ENCODE measurements at places on chromosomes 13 and 19. TPM values are rescaled to one million over a fixed set of nuclear protein-coding genes. Genes with fewer than 3 reads are reported as not detected.

The KLK7 gene
- 5.1 TPM for polyA plus RNA-seq

The CCDC8 gene
- 94.6 TPM for polyA plus RNA-seq

- DNase-seq = no peak
Measured at GRCh38 chr19:424546-424945, 15.6 kb upstream of the C2CD4C start.

DNA sequence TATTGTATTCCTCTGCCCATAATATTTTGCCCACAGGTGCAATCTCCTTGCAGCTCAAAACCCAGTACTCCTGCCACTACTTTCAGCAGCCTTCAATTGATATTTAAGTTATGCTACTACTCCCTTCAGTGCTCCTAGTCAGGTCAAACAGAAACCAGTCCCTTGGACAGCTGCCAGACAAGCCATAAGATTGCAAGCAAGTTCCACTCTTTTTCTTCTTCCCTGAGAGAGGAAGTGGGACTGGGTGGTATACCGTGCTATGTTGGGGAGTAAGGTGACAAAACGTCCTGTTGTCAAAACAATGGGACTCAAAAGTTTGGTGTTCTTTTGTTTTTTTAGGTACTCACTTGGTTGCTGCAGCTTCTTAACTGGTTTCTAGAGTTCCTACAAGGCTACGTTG is 63.1 kb upstream of the FRY start:
- DNase-seq = no peak

The ZNF285 gene
- 10.9 TPM for polyA plus RNA-seq

The SPART gene
- polyA plus RNA-seq = 98.6 TPM

DNA sequence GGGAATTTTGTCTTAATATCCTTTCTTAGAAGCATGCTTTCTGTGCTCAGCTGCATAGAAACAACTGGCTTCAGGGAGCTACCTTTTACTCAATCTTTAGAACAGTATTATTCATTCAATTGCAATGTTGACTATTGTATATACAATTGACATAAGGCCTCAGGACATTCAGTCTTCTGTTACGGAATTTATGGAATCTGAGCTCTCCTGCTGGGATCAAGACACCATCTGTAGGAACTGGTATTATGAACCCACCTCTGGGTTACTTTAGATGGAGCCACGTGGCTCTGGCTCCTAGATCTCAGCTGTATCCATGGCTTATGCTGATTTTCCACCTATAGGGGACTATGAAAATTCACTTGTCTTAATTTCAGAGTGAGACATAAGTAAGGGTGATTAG is 716.2 kb upstream of the GPC6 start:
- DNase-seq = no peak

- DNase-seq = peak; percentile 91
Measured at GRCh38 chr19:12333162-12334159, at the start of gene ZNF563. ZNF563 (minus strand) TSS chr19:12333633; CDS start chr19:12333482, 151 bp downstream.

DNA sequence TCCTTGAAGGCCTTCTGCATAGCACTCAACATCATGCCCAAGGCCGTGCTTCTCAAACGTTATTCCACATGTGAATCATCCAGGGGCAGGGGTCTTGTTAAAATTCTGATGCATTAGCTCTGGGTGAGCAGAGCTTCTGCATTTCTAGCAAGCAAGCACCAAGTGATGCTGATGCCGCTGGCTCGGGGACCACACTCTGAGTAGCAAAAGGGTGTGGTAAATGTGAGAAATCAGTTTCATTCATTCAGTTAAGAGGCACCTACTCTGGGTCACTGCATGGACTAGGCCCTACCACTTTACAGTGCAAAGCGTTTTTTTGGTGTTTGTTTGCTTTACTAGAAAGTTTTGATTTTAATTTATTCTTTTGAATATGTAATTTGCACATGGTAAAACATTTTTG is 7.2 kb downstream of the KRTDAP start:
- DNase-seq = no peak
